NCI-H82 (cell line): ENCODE measurements at places on chromosomes 4 and X.

- no peak for DNase-seq
These were observed 193.8 kb downstream of the ADAMTS3 start for GRCh38 chr4:72375073-72375736.

DNA sequence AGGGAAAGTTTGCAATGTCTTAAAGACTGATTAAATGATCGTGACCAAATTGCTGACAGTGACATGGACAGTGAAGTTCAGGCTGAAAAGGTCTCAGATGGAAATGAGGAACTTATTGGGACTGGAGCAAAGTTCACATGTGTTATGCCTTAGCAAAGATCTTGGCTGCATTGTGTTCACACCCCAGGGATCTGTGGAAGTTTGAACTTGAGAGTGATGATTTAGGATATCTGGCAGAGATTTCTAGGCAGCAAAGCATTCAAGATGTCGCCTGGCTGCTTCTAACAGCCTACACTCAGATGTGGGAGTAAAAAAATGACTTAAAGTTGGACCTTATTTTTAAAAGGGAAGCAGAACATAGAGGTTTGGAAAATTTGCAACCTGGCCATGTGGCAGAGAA lies 21.4 kb downstream of the SCARB2 start:
- DNase-seq, result no peak

DNA sequence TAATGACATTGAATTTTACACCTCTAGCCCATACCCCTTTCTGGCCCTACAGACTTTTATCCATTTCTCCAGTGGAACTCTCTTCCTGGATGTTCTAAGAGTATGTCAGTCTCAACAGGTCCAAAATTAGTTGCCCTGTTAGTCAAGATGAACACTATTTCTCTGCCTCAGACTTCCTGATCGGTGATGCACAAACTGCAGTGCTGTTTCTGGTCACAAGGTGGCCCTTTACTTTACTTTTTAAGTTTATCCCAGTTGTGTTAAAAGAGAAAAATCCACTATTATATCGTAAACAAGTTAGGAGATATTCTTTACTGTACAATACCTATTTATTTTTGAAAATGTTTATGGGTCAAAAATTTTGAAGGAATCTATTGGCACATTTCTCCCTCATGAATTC lies 13.1 kb downstream of the TCEAL7 start:
- peak; percentile 33 for DNase-seq

DNA sequence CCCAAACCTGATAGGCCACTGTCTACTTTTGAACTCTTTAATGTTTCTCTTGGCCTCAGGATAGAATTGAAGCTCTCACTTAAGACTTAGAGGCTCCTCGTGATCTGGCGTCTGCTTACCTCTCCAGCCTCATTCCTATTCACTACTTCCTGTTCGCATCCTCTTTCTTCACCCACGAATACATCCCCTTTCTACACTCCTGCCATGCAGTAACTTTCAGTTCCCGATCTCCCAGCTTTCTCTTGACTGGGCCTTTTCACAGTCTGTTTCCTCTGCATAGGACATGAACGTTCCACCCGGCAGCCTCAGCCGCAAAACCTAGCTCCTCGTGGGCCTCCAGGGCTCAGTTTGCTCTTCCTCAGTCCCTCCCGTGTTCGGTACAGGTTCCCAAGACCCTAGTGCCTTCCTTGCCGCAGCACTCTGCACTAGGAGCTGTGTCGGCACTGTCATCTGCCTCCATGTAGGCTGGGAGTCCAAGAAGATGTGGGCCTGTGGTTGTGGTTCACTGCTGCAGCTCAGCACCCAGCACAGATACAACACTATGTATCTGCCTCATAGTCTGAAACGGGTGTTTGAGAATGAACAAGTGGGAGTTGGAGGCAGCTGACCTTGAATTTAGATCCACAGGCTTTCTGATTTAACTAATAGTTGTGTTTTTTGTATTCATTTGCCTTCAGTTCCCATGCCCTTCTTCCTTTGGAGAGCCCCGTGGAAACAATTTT lies 15.8 kb downstream of the RPL39 start:
- no peak for DNase-seq

- DNase-seq, result no peak
These were observed 12.2 kb upstream of the EXOSC9 start for GRCh38 chr4:121788896-121789295.

DNA sequence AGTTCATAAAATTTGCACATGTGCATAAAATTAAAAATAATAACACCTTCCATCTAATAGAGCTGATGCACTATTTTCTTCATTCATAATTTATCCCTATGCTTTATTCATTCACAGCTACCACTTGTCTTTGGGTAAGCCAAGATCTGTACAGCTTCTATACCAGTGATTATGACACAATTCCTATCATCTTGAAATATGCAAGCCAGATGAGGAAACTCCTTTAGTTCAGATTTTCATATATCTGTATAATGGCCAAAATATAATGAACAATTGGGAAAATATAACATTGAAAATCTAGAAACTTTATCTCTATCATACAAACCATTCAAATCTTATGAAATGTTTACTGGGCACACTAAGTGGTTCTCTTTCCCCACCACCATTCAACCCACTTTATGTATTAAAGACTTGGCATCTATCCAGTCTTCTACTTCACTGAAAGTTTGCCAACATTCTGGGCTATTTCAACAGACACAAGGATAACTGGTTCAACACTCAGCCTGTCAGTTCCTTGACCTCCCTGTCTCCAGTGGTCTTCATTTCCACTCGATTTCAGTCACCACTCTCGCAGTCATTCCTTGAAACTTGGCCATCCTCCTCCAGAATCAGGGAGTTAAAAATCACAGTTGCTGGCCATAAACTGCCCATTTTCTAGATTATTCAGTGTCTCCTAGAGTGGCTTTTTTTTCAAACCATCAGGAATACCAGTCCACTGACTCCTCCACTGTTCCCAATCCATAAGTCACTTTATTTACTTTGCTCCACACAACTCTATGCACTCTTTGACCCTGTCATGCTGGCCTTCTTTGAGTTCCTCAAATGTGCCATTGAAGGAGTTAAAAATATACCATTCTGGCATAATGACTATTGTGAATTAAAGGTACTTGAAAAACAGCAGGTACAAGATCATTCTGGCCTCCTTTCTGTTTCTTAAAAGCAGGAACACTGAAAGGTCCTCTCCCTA lies 85.5 kb downstream of the CAMK2D start:
- no peak for DNase-seq

GRCh38 chrX:120136840-120137239 lies 21.1 kb upstream of the RHOXF1 start:
- DNase-seq, result no peak
